Stimulated activated CD8-positive, alpha-beta memory T cell treated with anti-CD3 and anti-CD28 coated beads, Interleukin-7, amount 100 ng/mL, for 1 hour (primary cell): ENCODE measurements at places on chromosomes 5 and 9.

- DNase-seq = no peak
These were observed 62.9 kb downstream of the PDE4D start for GRCh38 chr5:59830536-59831200.

DNA sequence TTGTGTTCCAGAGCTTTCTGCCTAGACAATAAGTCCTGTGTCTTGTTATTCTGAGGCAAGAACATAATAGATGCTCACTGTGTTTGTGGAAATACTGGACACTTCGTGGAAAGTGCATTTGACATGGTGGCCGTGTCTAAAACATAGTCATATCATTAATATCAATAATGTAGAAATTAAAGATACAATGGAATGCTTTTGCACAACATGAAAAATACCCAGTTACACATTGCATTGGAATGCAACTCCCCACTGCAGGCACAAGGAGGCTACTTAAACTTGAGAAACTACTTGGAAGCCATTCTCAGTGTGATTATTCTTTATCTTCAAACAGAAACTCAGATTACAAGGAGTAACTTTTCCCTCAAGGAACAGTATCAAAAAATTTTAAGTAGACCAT is 145.3 kb upstream of the ZNF462 start:
- no peak for DNase-seq

DNA sequence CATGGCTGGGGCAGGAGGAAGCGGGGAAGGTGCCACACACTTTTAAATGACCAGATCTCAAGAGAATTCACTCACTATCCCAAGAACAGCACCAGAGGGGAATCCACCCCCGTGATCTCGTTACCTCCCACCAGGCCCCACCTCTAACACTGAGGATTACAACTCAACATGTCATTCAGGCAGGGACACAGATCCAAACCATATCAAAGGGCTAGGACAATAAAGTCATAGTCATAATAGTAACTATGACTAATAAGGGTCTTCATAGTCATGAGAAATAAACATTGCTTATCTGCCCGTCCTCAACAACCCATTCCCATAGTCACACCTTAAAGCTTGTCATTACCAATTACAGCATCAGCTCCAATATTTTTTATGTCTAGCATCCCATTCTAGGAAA is 65.3 kb upstream of the SMC2 start:
- DNase-seq = no peak

GRCh38 chr5:50995285-50995942 is 329.0 kb downstream of the PARP8 start:
- DNase-seq = no peak

DNA sequence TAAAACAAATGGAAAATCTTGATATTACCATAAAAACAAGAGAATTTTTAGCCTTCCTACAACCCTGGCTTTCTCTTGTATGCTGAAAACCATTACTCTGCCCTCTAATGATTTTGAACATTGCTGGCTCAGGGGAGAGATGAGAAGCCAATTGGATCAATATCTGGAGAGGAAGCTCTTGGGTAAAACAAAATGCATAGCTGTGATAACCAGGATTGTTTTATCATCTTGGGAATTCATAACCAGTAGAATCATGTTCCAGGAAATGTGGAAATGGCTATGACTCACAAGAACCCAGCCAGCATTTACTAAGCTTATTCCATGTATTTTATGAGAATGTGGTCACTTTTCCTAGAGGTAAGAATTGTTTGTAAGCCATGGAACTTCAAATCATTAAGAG is 51.1 kb upstream of the CTNND2 start:
- no peak for DNase-seq

DNA sequence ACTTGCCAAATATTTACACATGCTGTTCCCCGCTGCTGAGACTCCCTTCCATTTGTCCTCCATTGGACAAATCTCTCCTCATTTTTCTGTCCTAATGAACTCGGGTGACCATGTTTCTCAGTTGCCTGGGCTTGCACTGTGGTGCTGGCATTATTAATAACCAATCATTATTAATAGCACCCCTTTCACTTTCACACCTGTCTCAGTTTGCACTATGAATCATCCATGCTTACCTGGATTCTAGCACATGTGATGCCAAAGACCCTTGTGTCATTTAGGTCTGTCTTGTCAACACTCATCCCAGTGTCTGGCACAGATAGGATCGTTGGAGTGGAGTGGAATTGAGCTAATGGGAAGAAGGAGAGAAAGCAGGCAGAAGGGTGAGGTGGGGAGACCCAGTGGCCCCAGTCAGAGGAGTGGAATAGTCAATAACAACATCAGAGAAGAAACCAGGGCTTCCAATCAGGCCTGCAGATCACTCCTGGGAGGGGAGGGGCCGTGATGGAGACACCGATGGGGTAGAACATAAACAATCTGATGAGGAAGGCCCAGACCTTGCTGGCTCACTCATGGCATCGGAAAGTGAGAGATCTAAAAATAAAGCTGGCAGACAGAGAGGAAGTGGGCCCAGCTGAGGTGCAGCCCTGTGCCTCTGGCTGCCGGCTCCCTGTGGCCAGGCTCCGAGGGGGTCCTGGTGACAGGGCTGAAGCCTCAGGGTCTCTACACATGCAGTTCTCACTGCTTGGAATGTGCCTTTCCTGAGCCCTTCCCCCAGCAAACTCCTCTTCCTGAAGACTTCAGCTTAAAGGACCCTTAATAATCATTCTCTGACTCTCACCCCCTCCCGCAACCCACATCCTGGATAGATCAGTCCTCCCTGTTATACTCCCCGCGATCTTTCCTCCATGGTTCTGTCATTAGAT is 33.5 kb upstream of the CRB2 start:
- peak; percentile 29 for DNase-seq
